ENCODE measurements at places on chromosomes 3 and 15.

- DNase-seq: peak; percentile 72
Measured at GRCh38 chr3:30655187-30655812, 48.9 kb downstream of the TGFBR2 start.

DNA sequence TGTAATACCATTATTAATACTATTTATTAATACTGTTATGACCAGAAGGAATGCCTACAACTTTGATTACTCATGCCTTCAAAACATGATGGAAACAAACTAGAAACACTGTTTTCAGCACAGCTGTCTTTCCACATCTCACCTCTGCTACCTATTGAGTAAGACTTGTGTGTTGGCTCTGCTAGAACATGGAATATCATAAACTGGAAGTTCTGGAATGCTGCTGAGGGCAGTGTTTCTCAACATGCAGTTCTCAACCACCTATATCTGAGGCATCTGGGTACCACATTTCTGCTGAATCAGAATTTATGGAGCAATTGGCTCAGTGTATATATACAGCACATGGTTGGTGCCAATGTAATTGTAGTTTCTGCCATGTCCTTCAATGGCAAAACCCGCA, 392.1 kb downstream of the TUSC7 start:
- DNase-seq: no peak

GRCh38 chr3:16300307-16300706, 35.3 kb downstream of the OXNAD1 start:
- no peak for DNase-seq

- no peak for DNase-seq
Measured at GRCh38 chr3:56800130-56800831, 1.5 kb downstream of the ARHGEF3 start.

DNA sequence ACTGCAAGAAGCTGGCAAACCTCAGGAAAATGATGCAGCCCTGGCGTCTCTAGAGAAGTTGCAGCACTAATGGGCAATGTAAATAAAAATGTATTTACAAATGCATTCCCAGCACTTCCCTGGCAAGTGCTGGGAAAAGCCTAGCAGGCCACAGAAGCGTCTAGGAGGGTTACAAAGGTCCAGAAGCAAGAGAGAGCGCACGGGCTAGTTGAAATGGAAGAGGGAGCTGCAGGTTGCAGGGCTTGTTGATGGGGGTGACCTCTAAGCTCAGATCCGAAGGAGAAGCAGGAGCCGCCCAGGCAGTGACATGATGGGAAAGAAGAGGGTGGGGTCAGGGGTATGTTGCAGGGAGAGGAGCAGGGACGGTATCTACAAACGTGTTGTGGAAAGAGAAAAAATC, 2.7 kb upstream of the KNL1 start:
- peak; percentile 2 for DNase-seq

GRCh38 chr3:147173257-147173656, 233.1 kb downstream of the ZIC4 start:
- DNase-seq: no peak

GRCh38 chr3:9041626-9042025, 78.4 kb upstream of the RAD18 start:
- no peak for DNase-seq

GRCh38 chr15:99014803-99015697, 7.5 kb upstream of the PGPEP1L start:
- DNase-seq: peak; percentile 52

- DNase-seq: no peak
Measured at GRCh38 chr3:74001436-74001835, 376.7 kb upstream of the PDZRN3 start.

DNA sequence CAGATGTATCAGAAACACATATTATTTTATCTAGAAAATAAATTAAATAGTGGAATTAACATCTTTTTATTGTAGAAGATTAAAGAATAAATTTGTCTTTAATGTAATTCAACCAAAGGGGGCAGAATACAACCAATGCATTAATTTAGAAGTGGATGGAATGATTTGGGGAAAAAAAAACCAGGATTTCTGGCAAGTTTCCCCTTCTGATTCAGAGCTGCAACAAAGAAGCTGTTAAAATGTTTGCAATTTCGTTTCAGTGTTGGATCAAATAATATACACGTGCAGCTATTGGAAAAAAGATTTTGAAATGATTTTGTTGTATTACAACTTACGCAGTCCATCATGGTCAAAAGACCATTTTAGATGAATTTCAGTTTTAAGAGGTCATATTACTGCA, 71.6 kb upstream of the ZNF280D start:
- DNase-seq: peak; percentile 29

DNA sequence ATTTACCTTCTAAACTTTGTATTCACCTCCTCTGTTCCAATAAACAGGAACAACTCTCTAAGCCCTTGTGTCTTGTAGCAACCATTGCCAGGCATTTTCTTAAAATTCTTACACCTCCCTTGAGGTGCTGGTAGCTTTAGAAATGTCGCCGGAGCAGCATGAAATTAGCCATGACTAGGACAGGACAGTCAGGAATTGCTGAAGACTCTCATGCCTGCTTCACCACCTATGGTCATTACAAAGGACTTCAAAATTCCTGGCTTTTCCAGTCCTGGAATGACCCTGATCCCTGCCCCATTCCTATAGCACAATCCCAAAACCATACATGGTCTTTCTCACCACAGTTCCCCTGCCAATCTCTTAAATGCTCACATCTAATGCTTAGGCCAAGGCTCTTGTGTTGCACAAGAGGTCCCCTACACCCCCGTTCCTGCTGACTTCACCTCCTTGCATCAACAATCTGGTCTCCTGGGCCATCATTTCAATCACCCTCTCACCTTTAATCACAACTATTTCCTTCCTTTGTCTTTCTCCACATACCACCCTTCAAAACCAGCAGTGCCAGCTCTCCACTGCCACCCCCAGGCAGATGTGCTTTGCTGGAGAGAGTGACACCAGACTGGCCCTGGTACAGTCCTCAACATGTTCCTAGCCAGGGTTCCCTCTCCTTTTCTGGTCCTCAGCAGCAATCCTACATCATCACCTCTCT, 113.2 kb upstream of the TJP1 start:
- no peak for DNase-seq

- DNase-seq: peak; percentile 81
Measured at GRCh38 chr15:65638681-65639089, 16.9 kb downstream of the SLC24A1 start.

GRCh38 chr15:47820057-47820746, 102.9 kb downstream of the SEMA6D start:
- DNase-seq: peak; percentile 77

DNA sequence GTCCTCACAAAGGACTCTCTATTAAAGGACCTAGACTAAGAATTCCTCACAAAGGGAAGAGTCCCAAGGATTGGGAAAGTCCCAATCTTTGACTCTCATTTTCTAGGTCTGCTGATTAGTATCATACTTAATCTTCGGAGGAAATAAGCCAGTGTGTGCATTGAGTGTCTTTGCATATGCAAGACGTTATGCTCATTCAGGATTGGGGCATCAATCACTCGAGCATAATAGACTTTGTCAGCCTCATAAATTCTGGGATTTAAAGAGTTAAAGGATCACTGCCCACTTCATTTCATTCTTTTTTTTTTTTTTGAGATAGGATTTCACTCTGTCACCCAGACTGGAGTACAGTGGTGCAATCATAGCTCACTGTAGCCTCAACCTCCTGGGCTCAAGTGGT, 154.3 kb downstream of the RBPMS2 start:
- DNase-seq: no peak

DNA sequence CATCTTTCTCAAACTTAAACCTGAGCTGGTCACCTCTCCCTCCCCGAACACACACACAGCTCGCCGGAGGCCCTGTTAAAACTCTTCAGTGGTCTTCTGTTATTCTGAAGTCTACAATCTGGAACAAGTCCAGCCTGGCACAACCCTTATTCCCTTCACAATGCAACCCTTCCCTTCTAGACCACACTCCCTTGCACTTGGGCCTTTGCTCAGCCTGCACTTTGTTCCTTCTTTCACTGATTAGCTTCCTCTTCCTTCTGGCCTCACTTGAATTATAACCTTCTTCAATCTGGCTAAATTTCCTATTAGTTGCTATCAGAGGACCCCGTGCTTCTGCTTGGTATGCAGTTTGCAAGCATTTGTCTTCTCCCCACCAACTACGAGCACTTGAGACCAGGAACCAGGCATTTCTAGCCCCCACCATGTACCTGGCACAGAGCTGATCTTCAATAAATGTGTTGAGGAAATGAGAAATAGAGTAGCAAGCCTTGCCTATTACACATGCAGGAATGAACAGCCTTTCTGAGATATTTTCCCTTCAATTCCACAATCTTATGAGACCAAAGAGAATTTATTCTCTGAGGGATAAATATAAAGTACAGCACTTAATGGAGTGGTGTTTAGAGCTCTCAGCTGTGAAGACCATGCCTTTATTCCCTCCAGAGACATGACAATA, 663.1 kb upstream of the ADAMTS9 start:
- DNase-seq: no peak

DNA sequence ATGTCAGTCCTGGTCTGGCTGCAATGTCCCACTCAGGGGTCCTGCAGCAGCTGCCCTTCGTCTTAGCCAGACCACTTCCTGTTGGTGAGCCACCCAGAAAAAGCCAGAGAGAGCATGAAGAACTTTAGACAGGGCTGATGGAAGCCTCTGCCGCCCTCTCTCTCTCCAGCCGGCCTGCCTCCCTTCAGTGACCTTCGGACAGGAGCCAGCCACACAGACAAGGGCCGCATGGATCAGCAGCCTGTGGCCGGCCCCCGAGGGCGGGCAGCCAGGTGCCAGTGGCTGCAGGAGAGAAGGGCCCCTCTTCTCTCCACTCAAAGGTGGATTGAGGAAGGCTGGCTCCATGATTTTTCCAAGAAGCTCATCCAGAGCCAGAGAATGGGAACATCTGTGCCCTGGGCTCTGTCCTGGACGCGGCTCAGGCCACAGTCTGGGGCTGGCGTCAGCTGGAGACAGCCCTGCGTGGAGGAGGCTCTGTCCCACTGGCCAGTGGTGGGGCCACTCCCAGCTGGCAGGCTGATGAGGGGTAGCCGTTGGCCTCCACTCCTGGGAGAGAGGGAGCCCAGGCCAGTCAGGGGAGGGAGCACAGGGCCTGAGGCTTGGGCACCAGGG, 42.9 kb downstream of the ISG20 start:
- no peak for DNase-seq

- DNase-seq: no peak
Measured at GRCh38 chr3:142595141-142595540, 1.1 kb upstream of the PLS1 start.

DNA sequence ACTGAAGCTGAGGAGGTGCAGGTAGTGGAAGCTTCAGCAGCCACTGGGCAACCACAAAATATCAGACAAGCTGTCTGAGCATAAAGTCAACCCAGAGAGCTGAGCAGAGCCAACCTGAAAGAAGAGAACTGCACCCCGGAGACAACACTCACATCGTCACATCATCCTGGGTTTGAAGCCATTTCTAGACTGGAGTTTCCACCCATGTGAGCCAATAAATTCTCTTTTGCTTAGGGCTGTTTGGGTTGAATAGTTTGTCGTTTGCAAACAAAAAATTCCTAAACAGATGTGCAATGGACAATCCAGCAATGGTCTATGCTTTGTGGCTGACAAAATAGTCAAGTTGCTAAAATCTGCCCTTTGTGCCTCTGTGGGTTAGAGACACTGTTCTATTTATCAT, 15.3 kb upstream of the RAD18 start:
- DNase-seq: no peak

- no peak for DNase-seq
Measured at GRCh38 chr15:67024314-67024997, 40.9 kb upstream of the SMAD3 start.

DNA sequence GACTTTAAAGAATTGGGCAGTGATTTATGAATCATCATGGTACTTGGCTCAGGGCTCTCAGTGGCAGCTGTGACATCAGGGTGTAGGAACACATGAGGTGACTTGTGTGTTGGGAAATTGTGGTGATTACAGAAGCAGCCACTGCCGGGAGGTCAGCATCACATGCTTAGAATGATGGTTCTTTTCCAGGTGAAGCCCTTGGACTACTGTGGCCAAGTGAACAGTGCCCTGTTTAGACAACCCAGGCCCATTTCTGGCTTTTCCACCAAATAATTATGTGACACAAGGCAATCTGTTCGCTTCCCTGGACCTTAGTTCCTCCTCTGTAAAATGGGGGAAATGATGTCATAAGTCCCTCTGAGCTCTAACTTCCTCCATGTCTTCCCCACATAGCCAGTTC, 139.7 kb upstream of the ROPN1 start:
- DNase-seq: no peak

DNA sequence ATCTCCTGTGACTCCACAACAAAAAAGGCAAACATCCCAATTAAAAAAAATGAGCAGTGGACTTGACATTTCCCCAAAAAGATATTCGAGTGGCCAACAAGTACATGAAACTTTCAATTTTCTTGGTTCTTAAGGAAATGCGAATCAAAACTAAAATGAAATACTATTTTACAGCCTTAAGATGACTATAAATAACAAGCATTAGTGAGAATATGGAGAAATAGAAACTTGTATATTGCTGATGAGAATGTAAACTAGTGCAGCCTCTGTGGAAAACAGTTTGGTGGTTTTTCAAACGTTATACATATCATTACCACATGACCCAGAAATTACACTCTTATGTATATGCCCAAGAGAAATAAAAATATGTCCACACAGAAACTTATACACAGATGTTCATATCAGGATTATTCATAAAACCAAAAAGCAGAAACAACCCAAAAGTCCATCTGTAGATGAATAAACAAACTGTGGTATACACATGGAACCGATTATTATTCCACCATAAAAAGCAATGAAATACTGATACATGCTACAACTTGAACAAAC, 153.2 kb upstream of the GPR149 start:
- DNase-seq: no peak

DNA sequence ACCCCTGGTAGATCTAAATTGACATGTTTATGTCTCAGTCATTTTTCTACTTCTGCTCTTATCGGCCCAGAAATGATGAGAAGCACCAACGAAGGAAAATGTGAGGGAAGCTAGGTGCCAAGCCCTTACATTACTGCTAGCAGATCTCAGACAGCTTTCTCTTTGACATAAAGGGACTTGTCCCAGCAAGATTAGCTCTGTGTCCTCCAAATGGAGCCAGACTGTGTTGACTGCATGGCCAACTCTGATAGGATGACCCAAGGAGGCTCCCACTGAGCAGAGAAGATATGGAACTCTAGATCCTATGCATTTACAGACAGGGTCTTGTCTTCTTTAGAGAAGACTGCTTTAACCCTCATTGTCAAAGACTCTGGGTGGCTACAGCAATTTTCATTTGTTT, 2.8 kb upstream of the MCTP2 start:
- no peak for DNase-seq

DNA sequence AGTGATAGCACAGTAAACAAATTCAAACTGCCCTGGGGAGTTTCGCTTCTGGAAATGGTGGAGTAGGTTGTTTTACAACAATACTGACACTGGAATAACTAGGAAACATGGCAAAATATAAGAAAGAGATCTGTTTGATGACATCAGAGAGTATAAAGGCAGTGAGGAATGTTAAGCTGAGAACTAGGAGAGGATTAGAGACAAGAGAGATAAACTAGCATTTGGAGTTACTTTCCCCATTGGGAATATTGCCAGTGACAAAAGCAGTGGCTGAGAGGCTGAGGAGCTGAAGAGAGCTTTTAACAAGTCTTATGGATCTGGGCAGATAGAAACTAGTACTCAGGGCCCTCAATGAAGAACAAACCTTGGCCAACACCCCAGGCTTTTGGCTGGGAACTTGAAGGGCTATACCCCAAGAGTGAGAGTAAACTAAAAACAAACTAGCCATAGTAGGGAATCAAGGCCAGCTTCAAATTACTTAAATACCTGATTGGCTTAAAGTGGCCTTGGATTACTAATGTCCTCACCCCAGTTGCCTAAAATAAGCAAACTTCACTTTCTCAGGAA, 280.4 kb downstream of the KLF13 start:
- peak; percentile 12 for DNase-seq

Measured in cardiac muscle cell (in vitro differentiated cells and primary cell).